ENCODE measurements at places on chromosomes 4 and X.
A peak's percentile ranks its signal among the peaks of the same experiment; 100 is the strongest.

DNA sequence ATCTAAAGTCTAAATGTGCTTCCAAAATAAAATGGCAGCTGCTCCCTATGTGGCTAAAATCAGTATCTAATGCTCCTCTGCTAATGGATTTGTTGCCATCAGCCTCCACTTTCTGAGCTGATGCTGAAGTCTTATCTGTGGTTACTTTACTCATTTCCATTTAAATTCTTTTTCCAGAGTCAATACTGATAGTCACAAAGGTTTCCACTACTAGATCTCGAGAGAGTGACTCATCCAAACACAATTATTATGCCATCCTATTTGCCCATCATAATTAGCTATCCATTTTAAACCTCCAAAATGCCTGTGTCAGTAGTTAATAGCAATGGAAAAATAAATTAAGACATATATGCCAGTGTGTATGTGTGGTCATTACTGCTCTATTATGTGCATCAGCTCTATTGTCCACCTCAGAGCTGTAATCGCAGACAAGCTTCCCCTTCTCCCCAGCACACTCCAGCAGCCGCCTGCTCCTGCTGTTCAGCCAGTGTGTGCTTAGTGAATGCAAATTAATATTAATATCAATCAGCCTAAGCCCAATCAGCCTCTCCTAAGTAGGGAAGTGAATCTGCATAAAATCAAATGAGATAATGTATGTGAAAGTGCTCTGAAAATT, 199.8 kb upstream of the ZIC3 start:
- DNase-seq, result no peak

GRCh38 chr4:98662626-98663225, 4.3 kb upstream of the TSPAN5 start:
- peak; percentile 25 for DNase-seq

DNA sequence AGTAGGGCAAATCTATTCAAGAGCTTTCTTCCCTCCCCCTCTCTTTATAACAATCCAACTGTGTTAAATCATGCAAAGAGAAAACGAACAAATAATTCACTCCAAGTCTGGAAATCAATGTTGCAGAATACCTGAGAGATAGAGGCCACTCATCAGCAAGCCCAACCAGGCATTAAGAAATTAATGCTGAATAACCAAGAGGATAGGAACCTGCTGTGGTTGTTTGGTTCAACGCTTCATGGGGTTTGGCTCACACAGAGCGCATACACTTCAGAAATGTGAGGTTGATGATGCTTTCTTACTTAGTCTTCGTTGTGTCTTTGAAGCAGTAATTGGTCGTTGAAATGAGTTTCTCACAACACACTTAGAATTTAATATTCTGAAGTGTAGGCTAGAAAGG, 1540.0 kb upstream of the PABPC4L start:
- no peak for DNase-seq

GRCh38 chrX:7266288-7266687, 118.3 kb upstream of the PUDP start:
- DNase-seq, result peak; percentile 47

DNA sequence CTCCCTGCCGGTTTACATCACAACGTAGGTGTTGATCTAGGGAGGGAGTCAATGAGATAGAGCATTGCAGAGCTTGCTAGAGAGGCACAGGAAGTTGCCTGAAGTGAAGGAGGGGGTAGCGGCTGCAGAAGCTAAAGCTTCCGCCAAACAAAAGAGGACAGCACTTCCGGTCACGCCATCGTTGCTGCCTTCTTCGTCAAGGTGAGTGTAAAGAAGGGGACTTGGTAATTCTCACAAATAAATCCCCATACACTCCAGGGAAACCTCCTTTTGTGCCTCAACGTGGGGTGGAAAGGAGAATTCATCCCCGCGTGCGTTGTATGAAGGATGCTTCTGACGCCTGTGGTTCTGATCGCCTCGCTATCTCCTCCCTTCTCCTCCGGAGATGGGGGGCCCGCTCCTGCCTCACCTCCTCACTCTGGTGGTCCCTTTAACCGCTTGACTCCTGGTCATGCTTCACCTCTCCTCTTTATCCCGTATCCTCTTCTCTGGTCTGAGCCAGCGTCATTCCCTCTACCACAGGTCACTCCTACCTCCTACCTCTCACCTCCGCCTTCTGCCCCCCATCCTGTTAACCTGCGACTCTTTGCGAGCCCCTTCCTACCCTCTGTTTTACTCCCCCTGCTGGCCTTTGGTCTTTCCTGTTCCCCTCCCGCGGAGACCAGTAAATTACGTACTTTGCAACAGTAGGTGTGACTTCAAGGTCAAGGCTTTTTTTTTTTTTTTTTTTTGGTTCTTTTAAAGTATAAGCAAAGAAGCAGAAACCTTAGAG, 59.9 kb downstream of the GSPT2 start:
- peak; percentile 9 for DNase-seq

- no peak for DNase-seq
These were observed 290.9 kb downstream of the KCTD8 start for GRCh38 chr4:44157611-44158277.

GRCh38 chrX:50691820-50692219, 122.2 kb downstream of the SHROOM4 start:
- DNase-seq, result peak; percentile 15

DNA sequence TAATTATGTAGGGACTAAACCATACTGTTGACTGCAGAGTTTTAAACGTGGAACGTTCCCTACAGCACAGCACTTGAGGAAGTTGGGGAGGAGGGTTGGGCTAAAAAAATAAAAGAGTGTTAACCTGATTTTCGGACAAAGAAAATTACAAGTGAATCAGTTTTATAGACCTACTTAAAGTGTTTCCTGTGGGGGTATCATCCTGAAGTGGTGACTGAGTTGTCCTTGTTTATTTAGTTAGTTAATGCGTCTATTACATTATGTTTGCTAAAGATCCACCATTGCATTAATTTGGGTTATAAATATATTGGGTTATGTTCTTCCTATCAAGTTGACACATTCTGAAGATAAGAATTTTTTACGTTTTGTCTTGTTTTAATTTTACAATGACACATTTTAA, 14.7 kb downstream of the UNC5C start:
- no peak for DNase-seq

- peak; percentile 90 for DNase-seq
These were observed 10.3 kb upstream of the CXCL2 start for GRCh38 chr4:74109116-74109869.

GRCh38 chr4:105677709-105678108, 30.8 kb downstream of the INTS12 start:
- DNase-seq, result no peak

DNA sequence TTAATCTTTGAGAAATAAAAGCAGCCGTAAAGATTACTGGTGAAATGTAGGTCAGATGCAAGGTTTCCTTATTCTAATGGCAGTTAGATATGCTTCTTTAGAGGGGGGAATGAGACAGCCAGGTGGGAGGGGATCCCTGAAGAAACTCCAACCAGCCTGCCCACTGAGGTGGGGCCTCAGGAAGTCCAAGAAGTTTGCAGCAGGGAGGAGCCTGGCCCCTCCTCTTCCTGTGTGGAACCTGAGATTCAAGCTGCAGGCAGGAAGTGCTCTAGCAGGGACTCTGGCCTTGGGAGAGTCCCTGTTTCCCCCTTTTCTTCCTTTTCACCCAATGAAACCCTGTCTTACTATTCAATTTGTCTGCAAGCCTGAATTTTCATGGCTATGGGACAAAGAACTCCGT, 101.4 kb upstream of the SLITRK2 start:
- DNase-seq, result no peak

GRCh38 chr4:48854982-48855381, 24.1 kb downstream of the OCIAD1 start:
- DNase-seq, result no peak

- DNase-seq, result no peak
These were observed 317.9 kb upstream of the PCDH7 start for GRCh38 chr4:30402276-30402675.

DNA sequence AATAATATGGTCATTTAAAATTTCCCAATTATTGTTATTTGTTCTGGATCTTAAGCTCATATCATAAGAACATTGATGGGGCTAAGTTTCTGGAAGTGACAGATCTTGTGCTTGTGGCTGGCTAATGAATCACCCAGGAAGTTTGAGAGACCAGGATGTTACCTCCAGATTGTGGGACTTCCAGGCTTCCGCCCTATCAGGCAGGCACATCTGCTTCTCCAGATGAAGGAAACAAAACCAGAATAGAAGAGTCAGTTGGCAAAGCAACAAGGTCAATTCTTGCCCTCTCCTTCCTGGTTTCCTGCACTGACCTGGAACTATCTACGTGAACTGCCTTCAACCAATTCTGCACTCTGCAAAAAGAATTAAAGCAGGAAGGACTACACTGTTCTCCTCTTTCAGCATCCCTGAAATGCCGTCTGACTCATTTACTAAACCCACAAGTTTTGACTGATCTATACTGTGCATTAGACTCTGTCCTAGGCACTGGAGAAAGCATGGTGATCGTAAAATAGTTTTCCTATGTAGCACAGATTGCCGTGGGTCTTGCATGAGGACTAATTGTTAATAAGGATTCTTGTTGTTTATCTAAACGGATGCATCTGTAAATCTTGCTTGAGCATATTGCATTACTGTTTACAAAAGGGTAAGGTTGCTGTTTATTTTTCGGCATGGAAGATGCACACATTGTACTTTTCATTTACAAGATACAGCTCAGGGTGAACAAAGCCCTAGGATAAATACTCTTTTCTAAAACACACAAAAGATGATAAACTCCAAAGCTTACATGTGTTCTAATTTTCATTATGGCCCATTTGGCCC, 74.6 kb downstream of the AMELX start:
- no peak for DNase-seq
